ENCODE measurements at places on chromosomes 2 and 18. TPM values are rescaled to one million over a fixed set of nuclear protein-coding genes. Genes with fewer than 3 reads are reported as not detected.
A peak's percentile ranks its signal among the peaks of the same experiment; 100 is the strongest.

- peak; percentile 71 for DNase-seq
These were observed 818 bp downstream of the ITGB1BP1 start for GRCh38 chr2:9422321-9423099.

The SERTAD2 gene
- polyA plus RNA-seq = 12.2 TPM

The CXCR1 gene
- polyA plus RNA-seq = not detected

DNA sequence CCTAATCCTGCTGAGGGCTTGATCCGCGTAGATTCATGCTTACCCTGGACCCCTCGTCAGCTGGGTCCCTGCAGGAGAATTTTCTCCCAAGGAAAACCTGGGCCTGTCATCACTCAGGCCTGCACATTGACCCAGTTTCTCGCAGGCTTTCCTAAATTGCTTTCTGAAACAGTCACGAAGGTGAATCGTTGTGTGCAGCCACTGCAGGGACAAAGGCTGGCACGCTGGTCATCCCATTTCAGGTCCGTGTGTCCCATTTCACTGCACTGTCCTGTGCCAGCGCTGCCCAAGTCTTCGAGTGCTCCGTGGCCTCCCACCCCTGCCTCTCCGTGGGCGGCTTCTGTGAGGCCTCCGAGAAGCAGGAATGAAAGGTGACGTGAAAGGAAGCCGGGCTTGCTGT lies 62.8 kb upstream of the YWHAQ start:
- no peak for DNase-seq

The LCT gene
- polyA plus RNA-seq = 0.05 TPM
